ENCODE measurements at places on chromosomes 3 and 15.

DNA sequence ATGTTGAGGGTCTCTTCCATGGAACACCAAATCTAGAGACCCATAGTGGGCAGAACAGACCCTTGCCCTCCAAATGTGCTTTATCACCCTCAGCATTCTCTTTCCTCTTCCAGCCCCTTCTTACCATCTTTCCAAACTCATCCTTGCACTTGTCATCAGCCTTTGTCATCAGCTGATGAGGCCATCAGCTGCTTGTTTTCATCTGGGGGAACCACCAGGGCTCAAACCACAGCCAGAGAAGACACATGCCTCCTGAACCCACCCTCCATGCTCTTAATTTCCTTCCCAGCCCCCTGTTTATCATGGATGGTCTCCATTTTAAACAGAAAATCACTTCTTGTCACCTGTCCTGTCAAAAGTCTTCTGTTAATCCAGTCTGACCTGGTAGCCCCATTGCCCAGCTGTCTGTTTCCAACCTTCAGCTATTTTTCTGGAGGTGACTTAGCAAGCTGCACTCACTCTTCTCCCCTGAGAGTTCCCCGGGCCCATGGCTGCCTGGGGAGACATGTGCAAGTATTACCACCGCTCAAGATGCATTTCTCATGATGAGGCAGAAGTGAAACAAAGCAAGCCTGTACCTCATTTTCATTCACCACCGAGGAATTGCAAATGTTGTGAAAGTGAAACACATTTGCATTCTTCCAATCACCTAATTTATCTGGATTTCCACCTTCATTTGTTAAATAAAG is 14.7 kb upstream of the SYNM start:
- DNase-seq, result no peak

- no peak for DNase-seq
Measured at GRCh38 chr3:123155471-123156011, 46.2 kb upstream of the SEC22A start.

GRCh38 chr15:73978896-73979295 is 13.2 kb downstream of the STOML1 start:
- DNase-seq, result no peak

- peak; percentile 13 for DNase-seq
Measured at GRCh38 chr3:146605106-146605505, at the start of gene PLSCR5. Gene PLSCR5 (minus strand): TSS chr3:146605346. CDS start chr3:146605212, 134 bp downstream.

- no peak for DNase-seq
Measured at GRCh38 chr3:157767607-157768006, 264.4 kb upstream of the VEPH1 start.

- DNase-seq, result no peak
Measured at GRCh38 chr15:26662283-26662682, 110.6 kb downstream of the GABRB3 start.

DNA sequence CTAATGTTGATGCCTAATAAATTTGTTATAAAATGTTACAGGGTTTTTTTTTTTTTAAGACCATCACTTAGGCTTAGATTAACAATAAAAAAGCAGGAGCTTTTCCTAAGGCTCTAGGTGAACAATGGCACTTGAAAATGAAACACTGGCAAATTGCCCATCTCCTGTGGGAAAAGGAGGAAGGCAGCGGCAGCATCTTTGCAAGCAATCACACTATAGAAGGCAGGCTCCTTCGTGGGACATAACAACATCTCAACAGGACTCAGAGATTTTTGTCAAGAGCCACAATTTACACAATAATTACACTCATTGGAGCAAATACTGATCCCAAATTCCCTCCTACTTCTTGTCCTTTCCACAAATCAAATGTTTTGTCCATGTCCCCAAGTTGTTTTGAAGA is 646.7 kb downstream of the ROBO2 start:
- DNase-seq, result no peak

- DNase-seq, result no peak
Measured at GRCh38 chr3:156492801-156493261, 62.1 kb downstream of the SSR3 start.

DNA sequence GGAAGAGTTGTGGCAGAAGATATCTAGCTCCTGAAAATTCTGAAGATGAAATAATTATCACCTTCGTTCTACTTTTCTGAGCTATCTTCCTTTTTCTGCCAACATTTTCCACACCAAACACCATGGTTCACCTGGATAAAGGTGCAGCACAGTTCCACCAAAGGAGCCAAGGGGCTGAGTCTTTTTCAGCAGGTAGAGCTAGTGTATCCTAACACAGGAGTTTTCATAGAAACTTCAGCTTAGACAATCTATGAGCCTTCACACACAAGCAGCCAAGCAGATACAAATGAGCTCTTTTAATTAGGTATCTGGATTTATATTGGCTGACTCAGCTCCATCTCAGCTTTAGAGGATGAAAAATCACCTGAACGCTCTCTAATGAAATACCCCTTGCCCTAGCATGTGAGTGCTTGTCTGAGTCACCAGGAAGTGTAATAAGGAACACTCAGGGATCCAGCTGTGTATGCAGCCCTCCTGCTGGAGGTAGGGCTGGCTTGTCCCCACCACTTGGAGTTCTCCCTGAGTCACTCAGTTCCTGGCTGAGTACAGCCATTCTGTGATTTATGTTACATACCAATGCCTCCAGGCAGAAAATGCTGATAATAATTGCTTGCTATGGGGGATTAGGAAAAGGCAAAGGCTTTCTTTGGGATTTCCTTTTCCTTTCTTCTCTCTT is 385.7 kb downstream of the LSAMP start:
- peak; percentile 78 for DNase-seq

- DNase-seq, result no peak
Measured at GRCh38 chr15:74207652-74208440, 5.3 kb upstream of the STRA6 start.
